Bronchial smooth muscle cell (primary cell): ENCODE measurements at places on chromosomes 5 and 9. TPM values are rescaled to one million over a fixed set of nuclear protein-coding genes. Genes with fewer than 3 reads are reported as not detected.

The IFNA10 gene
- total RNA-seq, result not detected in 2 replicates

The SNAPC3 gene
- 32.3 TPM in 2 replicates for total RNA-seq

The ASTN2 gene
- total RNA-seq, result 14.7 and 22.2 TPM in 2 replicates

The FRMD3 gene
- total RNA-seq, result 0.26 and 0.79 TPM in 2 replicates

The LCN9 gene
- total RNA-seq, result not detected in 2 replicates

The APBA1 gene
- total RNA-seq, result 5.7 and 9.4 TPM in 2 replicates

The IQGAP2 gene
- total RNA-seq, result 1.1 and 2.1 TPM in 2 replicates

The NRARP gene
- total RNA-seq, result 0.09 and 0.16 TPM in 2 replicates

The DNLZ gene
- total RNA-seq, result 14.5 and 15.6 TPM in 2 replicates

The RGS7BP gene
- not detected in 2 replicates for total RNA-seq

The PCDHB5 gene
- total RNA-seq, result 0.32 and 3.3 TPM in 2 replicates

The GZMA gene
- total RNA-seq, result not detected in 2 replicates

The LYRM7 gene
- 4.8 and 6.9 TPM in 2 replicates for total RNA-seq

The NTNG2 gene
- total RNA-seq, result 3.5 and 4.0 TPM in 2 replicates

The NR2F1-AS1 gene
- 35.8 and 43.1 TPM in 2 replicates for total RNA-seq

The TMEFF1 gene
- 1.3 and 2.3 TPM in 2 replicates for total RNA-seq

The PAIP1 gene
- 29.0 and 44.8 TPM in 2 replicates for total RNA-seq

The C9orf50 gene
- under 0.01 TPM in 2 replicates for total RNA-seq

The C7 gene
- 0.26 and 0.79 TPM in 2 replicates for total RNA-seq

The NUTM2G gene
- total RNA-seq, result under 0.01 TPM in 1 of 2 replicates, not detected in the other

The SH3RF2 gene
- total RNA-seq, result 0.09 and 0.79 TPM in 2 replicates

The SLC4A9 gene
- total RNA-seq, result not detected in 2 replicates

The SLC12A7 gene
- 7.3 and 16.1 TPM in 2 replicates for total RNA-seq

The COL23A1 gene
- total RNA-seq, result under 0.01 TPM in 1 of 2 replicates, not detected in the other

The ANKRD33B gene
- 3.6 and 16.1 TPM in 2 replicates for total RNA-seq

The ZCCHC10 gene
- 6.1 and 6.6 TPM in 2 replicates for total RNA-seq

The TEX48 gene
- not detected in 2 replicates for total RNA-seq

The CHSY3 gene
- 0.77 and 1.3 TPM in 2 replicates for total RNA-seq

The TRIM14 gene
- 0.94 and 1.4 TPM in 2 replicates for total RNA-seq

The NME5 gene
- 2.7 and 3.9 TPM in 2 replicates for total RNA-seq

The EIF4EBP3 gene
- 1.3 and 1.7 TPM in 2 replicates for total RNA-seq

The MORN5 gene
- total RNA-seq, result 0.60 TPM in 1 of 2 replicates, not detected in the other

The GTF3C4 gene
- total RNA-seq, result 9.0 and 9.3 TPM in 2 replicates

The NOXA1 gene
- 0.26 and 0.95 TPM in 2 replicates for total RNA-seq

The BARX1 gene
- not detected in 2 replicates for total RNA-seq

The GALNT12 gene
- 31.5 and 37.4 TPM in 2 replicates for total RNA-seq

The IL17B gene
- not detected in 2 replicates for total RNA-seq

The CCDC183 gene
- 0.32 and 0.43 TPM in 2 replicates for total RNA-seq

The C9 gene
- total RNA-seq, result 0.16 and 0.17 TPM in 2 replicates

The WHRN gene
- 1.4 and 1.5 TPM in 2 replicates for total RNA-seq

The SPATA31D4 gene
- total RNA-seq, result not detected in 2 replicates

The GDA gene
- total RNA-seq, result not detected in 2 replicates

The HSD17B4 gene
- total RNA-seq, result 285 and 318 TPM in 2 replicates

The SVEP1 gene
- total RNA-seq, result 28.2 and 62.5 TPM in 2 replicates

The WDR38 gene
- total RNA-seq, result not detected in 2 replicates

The IFNA13 gene
- not detected in 2 replicates for total RNA-seq

The CNOT6 gene
- total RNA-seq, result 5.5 and 8.4 TPM in 2 replicates

The SWI5 gene
- total RNA-seq, result 41.1 and 50.3 TPM in 2 replicates

The ZDHHC11B gene
- total RNA-seq, result 0.32 and 0.43 TPM in 2 replicates
